ENCODE measurements at places on chromosomes 12 and 14. TPM values are rescaled to one million over a fixed set of nuclear protein-coding genes. Genes with fewer than 3 reads are reported as not detected.

Gene MYBPC1
- total RNA-seq, result 2.1 TPM

DNA sequence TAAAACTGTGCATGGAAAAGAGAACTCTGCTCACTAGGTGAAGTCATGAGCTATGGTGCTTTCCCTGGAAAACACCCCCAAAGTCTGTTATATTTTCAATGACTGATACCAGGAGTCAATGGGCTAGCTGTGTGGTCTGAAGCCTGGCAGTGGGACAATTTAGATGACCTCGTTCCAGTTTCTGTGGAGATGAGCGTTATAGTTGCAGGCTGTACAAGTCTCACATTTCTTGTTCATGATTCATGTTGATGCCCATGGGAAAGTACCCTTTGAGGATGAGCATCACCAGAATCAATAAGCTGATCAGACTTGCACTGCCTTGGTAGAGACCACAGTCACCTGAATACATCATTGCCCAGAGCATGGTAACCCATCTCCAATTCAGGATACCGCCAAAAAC lies 70.7 kb downstream of the NOVA1 start:
- no peak for DNase-seq

GRCh38 chr14:22842211-22843122 lies 6.1 kb downstream of the MMP14 start:
- DNase-seq, result no peak

DNA sequence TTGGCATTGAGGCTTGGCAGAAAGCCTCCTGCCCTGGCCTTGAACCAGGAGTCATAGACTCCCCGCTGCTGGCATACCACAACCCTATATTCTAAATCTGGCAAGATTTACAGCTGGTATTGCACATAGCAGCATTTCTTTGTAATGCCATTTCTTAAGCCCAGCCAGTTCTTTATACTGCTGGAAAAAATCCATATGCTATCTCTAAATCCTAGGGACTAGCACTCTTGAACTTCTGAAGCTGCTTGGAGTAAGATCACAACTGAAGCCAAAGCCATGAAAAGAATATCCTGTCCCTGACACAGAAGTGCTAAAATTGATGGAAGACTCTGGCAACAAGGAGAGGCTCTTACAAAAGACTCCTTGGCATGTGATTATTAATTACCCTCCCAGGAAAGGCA lies 89.3 kb downstream of the KCNC2 start:
- DNase-seq, result no peak

GRCh38 chr12:88957358-88957757 lies 377.1 kb upstream of the KITLG start:
- DNase-seq, result no peak
